CD4-positive, CD25-positive, alpha-beta regulatory T cell (primary cell): ENCODE measurements at places on chromosomes 1 and 21.

GRCh38 chr1:46427541-46427940 lies 33.4 kb downstream of the FAAH start:
- no peak for DNase-seq

DNA sequence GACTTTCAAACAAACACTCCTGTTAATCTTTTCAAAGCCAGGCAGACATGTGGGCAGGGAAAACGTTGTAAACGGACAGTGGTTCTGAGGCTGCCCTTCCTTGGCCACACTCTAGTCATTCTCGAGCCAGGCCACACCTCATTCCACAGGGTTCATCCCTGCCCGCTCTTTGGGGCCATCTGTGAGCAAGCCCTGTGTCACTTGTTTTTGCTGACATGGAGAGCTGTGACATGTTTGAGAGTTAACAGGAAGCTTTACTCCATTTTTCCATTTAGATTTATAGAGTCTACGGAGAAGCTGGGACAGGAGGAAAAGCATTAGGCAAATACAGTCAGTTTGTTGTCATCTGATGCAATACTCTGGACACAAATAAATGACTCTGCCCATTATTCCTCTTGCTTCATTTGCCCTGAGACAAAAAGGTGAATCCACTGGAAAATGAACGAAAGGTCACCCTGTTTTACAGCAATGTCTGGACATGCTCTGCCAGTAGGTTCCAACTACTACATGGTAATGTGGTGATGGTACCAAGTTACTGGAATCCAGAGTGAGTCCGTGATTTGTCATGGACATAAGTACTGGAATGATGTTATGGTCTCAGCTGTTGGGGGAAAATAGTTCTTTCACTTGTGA lies 126.9 kb downstream of the CLIC6 start:
- DNase-seq, result no peak

DNA sequence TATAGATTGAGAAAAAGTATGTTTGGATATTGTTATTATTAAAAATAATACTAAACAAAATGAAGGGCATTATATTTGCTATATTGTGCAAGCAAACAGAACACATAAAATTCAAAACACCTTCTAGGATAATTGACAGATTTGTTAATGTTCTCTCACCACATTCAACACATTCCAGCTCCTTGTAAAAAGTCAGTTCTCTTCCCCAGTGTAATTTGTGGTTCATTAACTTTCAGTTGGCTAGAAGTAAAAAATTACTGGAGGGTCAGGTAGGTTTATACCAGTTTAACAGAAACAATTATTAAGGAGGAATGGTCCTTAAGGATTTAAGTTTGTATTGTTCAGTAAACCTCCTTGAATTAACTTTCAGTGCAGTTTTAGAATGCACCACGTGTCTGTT lies 1235.3 kb upstream of the ADGRL2 start:
- DNase-seq, result no peak

GRCh38 chr1:211741116-211741515 lies 65.7 kb upstream of the NEK2 start:
- no peak for DNase-seq

- no peak for DNase-seq
Observed at GRCh38 chr1:203316626-203317093, 11.3 kb downstream of the BTG2 start.

GRCh38 chr1:39110325-39110851 lies 84.2 kb downstream of the NDUFS5 start:
- DNase-seq, result no peak

DNA sequence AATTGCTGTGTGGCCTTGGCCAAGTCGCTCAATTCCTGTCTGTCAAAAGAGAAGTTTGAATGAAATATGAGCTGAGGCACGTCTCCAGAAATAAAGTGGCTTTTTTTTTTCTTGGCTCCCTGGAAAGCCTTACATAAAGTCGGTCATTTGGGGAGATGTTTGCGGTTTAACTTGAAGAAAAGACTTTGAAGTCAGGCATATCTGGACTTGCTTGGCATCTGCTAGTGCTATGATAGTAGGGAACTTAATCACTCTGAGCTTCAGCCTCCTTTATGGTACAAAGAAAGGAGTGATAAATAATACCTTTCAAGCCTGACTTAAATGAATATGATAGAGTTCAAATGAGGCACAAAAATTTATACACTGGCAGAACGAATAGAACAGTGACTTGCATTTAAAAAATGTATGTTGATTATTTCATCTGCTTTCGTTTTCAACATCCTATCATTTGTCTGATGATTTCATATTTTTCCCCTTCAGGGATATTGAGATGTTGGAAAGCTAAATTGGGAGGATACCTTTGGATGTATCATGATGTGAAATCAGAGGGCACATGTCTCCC lies 60.2 kb downstream of the FASLG start:
- no peak for DNase-seq

- DNase-seq, result no peak
Observed at GRCh38 chr1:10610901-10611600, 136.3 kb downstream of the PEX14 start.
